ENCODE measurements at places on chromosomes 1 and 21.

GRCh38 chr1:170126696-170127095 is 19.1 kb upstream of the NTMT2 start:
- DNase-seq: no peak

- no peak for DNase-seq
These were observed 169.1 kb downstream of the C1orf21 start for GRCh38 chr1:184555665-184556641.

DNA sequence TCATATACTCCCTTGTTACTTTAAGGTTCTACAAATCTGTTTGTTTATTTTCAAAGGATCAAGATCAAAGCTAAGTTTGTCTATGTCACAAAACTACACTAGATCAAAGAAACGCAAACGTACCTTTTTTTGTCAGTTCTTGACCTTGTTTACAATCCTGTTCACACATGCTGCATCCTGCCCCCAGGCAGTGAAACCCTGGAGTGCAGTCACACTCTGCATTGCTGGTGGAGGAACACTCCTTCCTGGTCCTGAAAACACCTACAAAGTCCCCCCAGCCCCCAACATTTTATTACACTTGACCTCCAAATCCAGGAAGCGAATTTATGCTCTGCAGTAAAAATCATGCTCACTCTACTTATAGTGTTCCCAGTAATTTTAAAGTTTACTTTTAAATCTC is 2.6 kb downstream of the TNFRSF9 start:
- DNase-seq: no peak

DNA sequence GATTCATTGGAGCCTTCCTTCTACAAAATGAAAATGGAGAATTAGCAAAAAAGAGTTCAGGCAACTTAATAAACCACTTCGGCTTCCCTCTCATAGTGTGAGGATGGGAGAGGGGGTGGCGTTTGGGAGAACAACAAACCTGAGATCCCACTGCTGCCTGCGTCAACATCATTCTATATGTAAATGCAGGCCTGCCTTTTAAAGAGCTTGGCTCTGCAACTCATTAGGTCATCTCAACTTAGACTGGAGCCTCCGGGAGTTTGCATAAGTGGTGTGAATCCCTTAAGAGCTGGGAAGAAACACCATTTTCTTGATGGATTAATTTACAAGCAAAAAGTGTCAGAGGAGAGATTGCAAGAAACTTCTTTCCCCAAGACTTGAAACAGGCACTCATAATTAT is 127.6 kb upstream of the DAB1 start:
- no peak for DNase-seq

DNA sequence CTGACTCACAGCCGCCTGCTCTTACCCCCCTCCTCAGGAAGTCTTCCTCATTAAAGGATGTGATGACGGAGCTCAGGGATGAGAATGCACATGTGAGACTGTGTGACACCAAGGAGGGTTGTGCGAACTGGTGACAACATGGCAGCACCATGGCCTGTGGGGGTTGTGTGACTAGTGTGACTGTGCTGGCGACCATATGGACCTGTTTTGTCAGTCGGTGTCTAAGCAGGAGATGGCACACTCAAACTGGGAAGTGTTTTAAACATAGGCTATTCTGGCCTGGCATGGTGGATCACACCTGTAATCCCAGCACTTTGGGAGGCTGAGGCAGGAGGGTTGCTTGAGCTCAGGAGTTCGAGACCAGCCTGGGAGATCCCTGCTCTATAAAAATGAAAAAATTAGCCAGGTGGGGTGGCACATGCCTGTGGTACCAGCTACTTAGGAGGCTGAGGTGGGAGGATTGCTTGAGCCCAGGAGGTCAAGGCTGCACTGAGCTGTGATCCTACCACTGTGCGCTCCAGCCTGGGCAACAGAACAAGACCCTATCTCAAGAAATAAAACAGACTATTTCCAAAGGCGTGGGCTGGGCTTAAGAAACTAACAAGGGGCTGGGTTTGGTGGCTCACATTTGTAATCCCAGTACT is 7.4 kb downstream of the TRNP1 start:
- no peak for DNase-seq

DNA sequence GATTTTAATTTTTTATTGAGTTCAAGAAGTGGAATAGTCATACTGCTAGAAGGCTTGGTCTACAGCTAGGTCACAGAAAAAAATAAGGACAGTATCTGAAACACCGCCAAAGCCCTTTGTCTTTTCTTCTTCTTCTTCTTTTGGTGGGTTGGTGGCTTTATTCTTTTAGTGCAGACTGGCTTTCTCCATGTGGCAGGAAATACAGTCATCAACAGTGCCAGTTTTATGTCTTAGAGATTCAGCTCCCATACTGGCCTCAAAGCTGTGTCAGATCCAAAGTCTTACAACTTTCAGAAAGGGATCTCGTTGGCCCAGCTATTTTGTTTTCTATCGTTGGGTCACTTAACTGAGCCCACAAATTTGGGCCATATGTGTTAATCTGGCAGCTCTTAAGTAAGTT is 58.2 kb downstream of the FNBP1L start:
- DNase-seq: no peak
